Stimulated activated CD4-positive, alpha-beta T cell treated with anti-CD3 and anti-CD28 coated beads, TNF-alpha, amount 100 ng/mL, for 48 hours (primary cell): ENCODE measurements at places on chromosomes 12 and 14.

DNA sequence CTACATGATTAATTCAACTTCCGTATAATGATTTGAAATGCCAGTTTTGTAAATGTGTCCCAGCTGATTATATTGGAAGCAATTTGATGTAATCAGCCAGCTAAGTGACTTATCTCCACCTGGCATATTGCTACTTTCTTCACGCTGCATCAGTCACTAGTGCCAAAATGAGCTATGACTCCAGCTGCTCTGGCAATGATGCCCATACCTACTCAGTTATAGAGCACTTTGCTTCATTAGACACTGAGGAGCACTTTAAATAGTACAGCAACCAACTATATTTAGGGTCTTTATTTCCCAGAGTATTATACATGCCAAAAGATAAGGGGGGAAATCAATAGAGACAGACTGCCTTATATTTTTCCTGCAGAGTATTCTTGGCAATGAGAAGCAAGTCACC lies 67.9 kb upstream of the LIN7A start:
- DNase-seq: no peak

GRCh38 chr12:50708631-50709030 lies 55.3 kb upstream of the ATF1 start:
- DNase-seq: no peak

GRCh38 chr14:30518867-30519560 lies 39.9 kb upstream of the G2E3 start:
- DNase-seq: no peak

- DNase-seq: peak; percentile 21
Observed at GRCh38 chr14:76761136-76761959, at the start of gene VASH1. Gene VASH1 (plus strand): TSS chr14:76761468. CDS start chr14:76762822, 1,354 bp downstream.

- no peak for DNase-seq
Observed at GRCh38 chr12:6285532-6286306, 24.8 kb upstream of the PLEKHG6 start.

GRCh38 chr14:61470261-61470960 lies 149.0 kb downstream of the PRKCH start:
- no peak for DNase-seq

- no peak for DNase-seq
Observed at GRCh38 chr14:72419226-72419775, 474.6 kb downstream of the DPF3 start.

DNA sequence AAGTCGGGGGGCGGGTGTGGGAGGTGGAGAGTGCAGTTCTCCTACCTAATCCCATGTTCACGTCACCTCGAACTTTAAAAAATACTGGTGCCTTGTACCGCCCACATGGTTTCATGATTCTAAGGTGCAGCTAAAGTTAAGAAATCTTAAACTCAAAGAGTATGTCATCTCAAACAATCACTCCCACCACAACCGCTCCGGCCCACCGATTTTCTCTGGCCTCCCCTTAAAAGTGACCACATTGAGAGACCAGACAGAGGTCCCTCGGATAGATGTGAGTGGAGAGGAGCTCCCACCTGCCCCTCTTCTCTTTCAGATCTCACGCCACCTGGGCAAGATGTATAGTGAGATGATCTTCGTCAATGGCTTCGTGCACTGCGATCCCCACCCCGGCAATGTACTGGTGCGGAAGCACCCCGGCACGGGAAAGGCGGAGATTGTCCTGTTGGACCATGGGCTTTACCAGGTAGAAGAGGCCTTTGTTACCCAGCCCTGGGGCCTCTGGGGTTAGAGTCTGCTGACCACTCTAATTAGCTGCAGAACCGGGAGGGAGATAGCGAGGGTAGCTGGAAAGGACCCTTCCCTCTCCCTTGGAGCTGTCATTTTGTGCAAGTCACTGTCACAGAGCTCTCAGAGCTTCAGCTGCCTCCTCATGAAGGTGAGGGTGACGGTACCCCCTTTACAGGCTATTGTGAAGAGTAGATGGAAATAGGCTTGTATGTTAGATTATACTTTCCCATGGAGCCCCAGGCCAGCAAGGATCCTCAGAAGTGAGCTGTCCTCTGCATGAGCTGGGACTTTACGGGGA lies 124.4 kb downstream of the ADCK1 start:
- DNase-seq: no peak

DNA sequence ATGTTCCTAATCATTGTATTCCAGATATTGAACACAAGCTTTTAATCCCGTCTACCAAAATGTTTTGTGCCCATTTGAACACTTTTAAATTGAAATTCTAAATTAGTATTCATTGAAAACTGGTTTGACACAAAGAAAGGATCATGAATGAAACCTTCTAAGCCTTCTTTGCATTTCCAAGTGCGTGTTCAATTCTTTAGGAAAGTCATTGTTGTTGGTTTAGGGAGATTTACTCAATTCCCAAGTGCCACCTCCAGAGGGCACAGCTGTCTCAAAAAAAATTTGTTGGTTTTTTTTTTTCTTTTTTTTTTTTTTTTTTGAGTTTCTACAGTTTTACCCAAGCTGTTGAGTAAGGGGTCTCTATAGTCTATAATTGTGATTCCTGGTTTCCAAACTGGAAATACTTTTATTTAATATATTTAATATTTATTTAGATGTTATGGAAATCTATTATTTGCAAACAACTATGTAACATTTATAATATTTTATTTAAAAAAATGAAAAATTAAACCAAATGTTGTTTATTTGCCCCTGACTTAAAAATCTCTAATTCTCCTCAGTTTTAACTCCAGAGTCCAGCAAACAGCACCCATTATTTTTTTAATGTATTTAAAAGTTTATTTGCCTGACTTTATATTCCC lies 79.9 kb downstream of the NEDD1 start:
- DNase-seq: no peak

GRCh38 chr14:49768301-49769121 lies 558 bp downstream of the KLHDC2 start:
- peak; percentile 67 for DNase-seq

- DNase-seq: no peak
Observed at GRCh38 chr12:30908076-30908721, 18.3 kb upstream of the TSPAN11 start.

GRCh38 chr14:101472518-101472849 lies 88.8 kb upstream of the DIO3 start:
- DNase-seq: no peak

DNA sequence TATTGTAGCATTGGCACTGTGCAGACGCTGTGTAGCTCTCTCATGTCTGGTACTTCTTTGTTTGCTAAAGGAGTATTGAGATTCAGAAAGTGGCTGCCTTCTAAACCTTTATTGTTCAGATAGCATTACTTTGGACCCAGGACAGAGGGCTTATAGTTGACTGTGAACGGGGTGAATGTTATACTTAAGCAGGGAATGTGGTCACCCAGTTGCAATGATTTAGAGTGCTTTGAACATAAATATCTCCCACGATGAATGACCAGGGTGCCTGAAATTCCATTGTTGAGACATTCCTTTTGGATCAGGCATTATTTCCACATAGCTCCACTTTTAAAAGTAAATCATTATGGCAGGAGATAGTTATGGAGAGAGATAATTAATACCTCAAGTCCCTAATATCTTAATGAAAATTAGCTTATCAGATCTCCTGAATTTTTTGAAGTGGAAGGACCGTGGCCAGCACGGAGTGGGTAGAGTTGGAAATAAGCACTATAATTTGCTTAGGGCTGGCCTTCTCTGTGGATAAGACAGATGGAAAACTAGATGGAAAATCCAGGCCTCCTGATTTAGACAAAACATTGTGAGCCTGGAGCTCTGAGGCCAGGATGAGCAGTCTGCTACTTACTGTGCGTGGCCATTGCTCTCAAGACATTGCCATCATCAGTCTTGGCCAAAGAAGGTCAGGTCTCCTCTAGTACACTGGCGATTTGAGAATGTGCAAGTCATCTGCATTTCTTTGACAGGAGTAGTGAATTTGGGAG lies 114.5 kb downstream of the ETV6 start:
- no peak for DNase-seq

DNA sequence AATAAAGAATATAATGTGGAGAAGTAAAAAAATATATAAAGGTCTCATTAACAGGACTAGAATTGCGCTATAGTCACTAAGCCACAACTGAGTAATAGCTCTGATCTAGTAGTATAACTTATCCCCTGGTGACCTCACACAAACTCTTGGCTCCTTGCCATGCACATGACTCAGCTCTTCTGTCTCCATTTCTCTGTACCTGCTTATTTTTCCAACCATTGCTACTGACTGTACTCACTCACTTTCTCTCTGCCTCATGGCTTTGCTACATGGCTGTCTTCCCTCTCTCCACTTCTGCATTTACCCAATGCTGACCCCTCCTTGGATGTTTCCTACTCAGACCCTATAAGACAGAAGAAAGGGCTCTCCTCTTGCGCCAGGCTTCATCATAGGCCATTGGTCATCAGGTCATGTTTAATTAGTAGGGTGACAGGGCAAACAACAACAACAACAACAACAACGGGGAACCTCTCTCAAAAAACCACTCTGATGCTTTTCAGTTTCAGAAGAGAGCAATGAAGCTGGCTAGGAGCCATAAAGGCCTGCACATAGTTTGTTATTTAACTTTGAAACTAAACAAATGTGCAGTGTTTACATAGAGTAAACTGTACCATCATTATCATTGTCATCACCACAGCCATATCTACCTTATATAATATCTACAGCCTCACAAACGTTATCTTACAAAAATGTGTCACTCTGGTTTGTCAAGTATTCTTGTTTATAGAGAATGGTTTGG lies 25.6 kb upstream of the KRAS start:
- DNase-seq: peak; percentile 56

- DNase-seq: no peak
Observed at GRCh38 chr12:60201891-60202290, 606.1 kb downstream of the SLC16A7 start.

DNA sequence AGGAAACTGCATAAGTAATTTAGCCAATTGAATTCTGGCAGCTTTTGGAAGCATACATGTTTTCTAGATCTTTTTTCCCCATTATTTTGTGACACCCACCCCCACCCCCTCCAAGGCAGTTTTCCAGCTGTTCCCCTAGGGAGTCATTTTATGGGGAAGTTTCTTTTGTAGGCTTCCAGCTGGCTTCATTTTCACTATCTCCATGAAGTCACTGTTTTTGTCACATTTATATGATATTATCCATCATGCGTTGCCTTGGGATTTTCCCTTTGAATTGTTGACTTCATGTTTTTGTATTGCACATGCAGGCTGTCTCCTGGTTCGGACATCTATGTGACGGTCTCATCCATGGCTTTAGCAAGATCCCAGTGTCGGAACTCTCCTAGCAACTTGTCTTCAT lies 233.6 kb upstream of the RGS6 start:
- DNase-seq: no peak

DNA sequence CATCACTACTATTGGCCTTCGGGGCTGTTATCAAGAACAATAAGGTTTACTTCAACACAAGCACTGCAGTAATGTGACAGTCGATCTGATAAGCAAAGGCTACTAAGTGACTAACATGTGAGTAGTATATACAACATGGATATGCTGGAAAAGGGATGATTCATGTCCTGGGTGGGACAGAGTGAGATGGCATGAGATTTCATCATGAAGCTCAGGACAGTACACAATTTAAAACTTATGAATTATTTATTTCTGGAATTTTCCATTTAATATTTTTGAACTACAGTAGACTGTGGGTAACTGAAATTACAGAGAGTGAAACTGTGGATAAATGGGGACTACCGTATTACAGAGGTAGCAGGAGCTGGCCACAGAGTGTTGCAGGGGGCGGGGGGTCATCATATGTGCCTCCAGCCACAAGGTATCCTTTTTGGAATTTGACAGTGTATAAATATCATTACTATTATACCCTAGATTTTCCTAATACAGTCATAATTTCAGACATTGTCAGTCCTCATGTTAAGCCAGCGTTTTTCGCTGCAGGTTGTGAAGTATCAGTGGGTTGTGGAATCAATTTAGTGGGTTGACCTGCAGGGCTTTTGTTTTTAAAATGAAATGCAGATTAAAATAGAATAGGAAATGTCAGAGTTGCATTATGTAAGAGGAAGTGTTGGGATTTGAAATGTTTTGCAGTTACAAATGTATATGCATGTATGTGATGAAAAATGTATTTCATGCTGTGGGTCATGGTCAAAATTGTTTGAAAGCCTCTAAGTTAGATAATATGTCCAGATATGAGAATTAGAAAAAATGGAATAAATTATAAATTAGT lies 148.0 kb upstream of the NUDT4 start:
- no peak for DNase-seq

DNA sequence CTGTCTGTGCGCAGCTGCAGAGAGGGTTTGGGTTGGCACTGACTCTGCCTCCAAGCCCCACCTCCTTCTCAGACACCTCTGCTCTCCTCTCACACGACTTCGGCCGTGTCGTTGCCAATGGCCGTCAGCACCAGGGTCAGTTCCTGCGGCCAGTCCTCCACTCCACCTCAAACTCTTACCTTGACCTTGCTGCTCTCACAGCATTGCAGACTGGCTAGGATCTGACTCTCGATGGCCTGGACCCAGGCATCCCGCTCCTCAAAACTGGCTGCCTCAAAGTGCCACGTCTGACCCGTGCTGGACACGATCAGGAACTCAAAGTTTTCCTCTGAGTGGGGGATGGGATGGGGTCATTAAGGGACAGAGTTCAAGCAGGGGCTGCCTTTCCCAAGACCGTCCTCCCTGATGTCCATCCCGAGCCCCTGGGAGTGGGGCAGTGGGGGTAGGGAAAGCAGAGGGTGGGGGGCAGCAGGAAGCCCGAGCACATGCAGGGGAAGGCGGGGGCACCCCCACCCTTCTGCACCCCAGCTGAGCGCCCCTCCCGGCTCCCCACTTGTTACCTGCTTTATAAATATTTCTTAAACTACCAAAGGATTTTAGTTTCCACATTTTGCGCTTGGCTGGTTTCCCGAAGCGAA lies 10.7 kb downstream of the AGAP2 start:
- DNase-seq: no peak

GRCh38 chr14:64705381-64706118 lies 1.3 kb downstream of the PLEKHG3 start:
- no peak for DNase-seq

DNA sequence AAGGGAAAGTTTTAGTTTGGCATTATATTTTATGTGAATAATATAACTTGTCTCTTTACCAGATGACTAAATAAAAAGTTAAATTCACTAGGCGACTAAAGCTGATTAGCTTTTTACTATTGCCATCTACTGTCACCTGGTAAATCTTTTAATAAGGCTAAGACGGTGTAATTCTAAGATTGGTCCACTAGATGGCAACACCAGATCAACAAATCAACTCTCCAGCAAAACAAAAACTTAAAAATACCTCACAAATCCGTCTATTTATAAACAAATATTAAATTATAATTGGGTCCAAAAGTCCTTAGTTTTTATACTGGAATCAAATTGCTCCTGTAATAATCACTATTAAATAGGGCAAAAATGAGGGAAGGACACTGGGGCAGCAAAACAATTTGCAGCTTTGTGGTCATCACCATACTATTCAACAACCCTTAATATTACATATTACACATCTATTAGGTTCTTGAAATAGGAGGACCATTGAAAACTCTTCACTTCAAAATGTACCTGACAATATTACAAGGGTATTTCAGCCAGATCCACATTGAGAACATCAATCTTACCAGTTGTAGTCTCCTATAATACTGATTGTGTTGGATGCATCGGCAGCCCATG lies 47.9 kb downstream of the GALC start:
- DNase-seq: no peak

DNA sequence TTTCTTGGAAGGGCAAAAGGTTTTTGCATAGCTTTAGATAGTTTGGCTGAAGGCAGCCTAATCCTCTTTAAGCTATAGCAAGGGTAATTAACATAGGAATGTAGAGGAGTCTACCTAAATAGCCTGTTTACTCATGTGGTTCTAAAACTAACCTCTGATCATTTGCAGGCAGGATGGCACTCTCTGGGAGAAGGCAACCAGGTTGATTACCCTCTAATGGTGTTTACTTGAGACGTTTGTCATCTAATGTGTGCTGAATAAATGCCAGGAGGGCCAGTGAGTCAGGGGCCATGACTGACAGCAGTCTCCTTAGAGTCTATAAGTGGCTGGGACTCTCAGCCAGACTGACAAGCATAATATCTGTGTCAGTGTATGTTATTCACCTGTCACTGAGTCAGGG lies 286.4 kb downstream of the PCNX1 start:
- DNase-seq: no peak
